Transverse colon (tissue), 4 donors: ENCODE measurements at places on chromosomes 5 and 9. TPM values are rescaled to one million over a fixed set of nuclear protein-coding genes. Genes with fewer than 3 reads are reported as not detected.

Gene SLC46A2
- not detected for total RNA-seq

GRCh38 chr5:132253008-132253441 is 4.5 kb upstream of the PDLIM4 start:
- peak; percentile 11 for DNase-seq

- DNase-seq: no peak
These were observed 145.8 kb downstream of the TENT4A start for GRCh38 chr5:6859023-6859422.

DNA sequence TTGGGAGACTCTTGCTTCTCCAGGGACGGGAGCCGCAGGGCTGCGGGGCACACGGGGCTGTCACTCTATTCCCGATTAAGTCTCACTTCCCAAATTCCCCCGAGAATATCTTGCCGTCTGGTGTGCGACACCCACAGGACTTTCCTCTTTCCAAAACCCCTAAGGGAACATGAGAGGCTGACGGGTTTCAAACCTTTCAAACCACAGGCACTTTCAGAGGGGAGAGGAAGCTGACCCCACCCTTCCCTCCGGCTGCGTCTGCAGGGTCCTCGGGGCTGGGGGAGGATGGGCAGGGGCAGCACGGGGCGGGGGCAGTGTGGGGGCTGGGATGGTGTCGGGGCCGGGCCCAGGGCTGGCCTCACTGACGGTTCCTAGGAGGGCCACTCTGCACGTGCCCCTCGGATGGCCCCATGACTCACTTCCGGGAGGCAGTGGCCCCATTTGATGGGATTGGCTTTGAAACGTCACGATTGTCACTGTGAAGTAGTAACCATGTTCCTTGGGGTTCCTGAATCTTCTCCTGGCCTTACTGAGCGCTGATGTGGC is 38.2 kb downstream of the SLC9A3 start:
- DNase-seq: no peak

GRCh38 chr9:109742776-109743348 is 37.1 kb upstream of the PALM2AKAP2 start:
- DNase-seq: no peak

- DNase-seq: peak; percentile 7
These were observed 6.8 kb upstream of the ENTPD8 start for GRCh38 chr9:137447722-137448601.

GRCh38 chr9:20524776-20525175 is 97.5 kb downstream of the MLLT3 start:
- DNase-seq: peak; percentile 22

DNA sequence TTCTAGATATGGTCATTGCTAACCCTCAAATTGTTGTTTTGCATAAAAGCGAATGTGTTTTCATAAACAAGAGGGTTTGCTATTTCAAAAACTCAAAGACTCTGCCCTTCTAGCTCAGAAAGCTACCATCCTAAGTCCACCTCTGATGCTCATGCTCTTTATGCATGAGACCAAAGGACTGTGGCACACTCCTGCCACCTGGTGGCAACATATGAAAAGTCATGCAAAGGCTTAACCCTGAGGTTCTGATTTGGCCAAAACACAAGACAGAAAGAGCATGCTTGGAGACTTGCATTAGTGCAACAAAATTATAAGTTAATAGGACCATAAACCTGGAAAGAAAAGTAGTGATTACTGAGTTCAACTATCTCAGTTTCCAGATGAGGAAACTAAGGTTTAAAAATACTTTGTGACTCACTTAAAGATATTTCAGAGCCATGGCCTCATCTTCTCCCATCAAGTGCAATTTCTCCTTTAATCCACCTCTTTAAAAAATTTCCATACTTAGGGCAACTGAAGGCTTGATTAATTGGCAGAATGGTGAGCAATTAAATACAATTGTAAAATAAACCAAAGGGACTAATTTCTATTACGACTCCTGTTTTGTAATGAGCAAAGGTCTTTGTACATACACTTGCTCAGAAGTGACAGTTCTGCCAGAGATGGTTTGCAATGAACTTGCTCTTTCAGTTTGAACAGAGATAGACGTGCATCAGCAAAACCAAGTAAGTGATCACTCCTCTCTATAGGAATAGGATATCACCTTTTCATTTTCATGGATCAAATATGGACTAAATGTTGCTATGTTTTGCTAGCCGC is 110.7 kb upstream of the RAD23B start:
- DNase-seq: peak; percentile 80

GRCh38 chr9:126160067-126160853 is 166.4 kb upstream of the MVB12B start:
- DNase-seq: no peak
